HTR-8/SVneo (cell line): ENCODE measurements at places on chromosomes 16 and 17.

- no peak for DNase-seq
Observed at GRCh38 chr16:53504665-53505064, 1.7 kb upstream of the AKTIP start.

DNA sequence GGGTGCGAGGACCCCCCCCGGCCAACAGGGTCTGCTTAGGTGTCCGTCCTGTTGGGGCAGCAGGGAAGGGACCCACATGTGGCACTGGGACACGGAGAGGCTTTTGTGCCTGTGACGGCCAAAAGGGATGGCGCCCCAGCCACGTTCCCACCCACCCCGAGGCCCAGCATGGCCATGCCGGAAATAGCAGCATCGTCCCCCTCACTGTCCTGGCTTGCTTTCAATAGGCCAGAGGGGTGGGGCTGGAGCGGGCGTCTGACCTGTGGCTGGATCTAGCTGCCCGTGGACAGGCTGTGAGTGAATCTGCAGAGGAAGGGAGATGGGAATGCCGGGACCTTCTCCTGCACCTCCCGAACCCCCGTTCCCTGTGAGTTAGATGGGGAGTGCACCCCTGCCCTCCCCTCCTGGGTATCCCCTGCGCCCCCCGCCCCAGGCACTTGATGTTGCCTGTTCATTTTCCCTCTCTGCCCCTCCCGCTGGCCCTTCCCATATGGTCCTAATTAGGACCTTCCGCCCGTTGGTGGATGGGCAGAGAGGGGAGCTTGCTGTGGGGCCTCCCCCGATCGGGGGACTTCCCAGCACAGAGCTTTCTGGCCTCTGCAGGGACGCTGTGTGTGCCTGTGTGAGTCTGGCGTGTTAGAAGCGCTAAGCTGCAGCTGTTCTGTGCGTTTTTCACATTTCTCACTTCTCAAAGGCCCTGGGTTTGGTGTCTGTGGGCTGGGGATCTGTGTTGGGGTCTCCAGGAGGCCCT, 292.8 kb downstream of the SEC14L1 start:
- no peak for DNase-seq

GRCh38 chr17:79042421-79043190, 18.6 kb downstream of the C1QTNF1 start:
- peak; percentile 79 for DNase-seq

- no peak for DNase-seq
Observed at GRCh38 chr17:8438441-8438840, 2.8 kb downstream of the NDEL1 start.
